ENCODE measurements at places on chromosomes 11 and 22. TPM values are rescaled to one million over a fixed set of nuclear protein-coding genes. Genes with fewer than 3 reads are reported as not detected.

- no peak for DNase-seq
Observed at GRCh38 chr11:4183410-4184057, 88.9 kb downstream of the RRM1 start.

DNA sequence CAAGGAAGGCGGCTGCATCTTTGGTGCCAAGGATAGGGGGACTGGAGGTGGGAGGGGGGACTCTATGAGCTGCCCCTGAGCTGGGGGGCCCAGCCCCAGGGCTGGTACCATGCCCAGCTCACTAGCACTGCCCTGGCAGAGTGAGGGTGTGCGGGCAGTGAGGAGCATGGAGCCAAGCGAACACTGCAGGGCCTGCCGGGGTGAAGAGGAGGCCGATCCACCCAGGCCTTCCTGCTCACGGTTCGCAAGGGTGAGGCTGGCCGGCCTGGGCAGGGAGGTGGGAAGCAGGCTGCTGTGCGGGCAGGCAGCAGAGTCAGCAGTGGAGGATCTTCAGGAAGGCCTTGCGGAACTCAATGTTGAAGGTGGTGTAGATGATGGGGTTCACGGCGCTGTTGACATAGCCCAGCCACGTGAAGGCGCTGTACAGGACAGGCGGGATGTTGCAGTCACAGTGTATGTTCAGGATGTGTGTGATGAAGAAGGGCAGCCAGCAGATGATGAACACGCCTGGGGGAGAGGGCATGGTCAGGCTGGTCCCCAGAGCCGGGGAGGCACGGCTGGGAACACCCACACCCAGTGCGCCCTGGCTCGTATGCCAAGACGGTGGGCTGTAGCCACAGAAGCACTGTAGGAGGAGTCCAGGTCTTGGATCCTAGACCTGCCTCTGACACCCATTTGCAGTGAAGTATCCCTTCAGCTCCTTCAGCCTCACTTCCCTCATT, 23.0 kb downstream of the ANKK1 start:
- no peak for DNase-seq

DNA sequence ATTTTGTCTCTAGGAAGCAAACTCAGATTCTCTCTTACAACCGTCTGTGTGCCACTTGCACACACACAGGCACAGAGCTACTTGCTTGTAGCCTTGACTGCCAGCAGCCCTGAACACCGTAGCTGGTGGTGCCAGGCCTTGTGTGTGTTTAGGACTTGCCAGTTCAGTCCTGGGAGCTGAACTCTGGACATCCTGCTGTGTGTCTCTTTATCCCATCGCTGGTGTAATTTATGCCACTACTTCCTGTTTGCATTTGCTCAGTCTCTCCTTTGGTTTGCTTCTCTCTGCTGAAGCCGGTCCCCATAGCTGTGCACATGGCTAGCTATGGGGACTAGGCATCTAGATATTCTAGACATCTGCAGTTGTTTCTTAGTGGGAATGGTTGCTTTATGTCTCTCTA, 24.0 kb downstream of the MARK2 start:
- no peak for DNase-seq

The ELMOD1 gene
- 0.36 TPM for total RNA-seq

DNA sequence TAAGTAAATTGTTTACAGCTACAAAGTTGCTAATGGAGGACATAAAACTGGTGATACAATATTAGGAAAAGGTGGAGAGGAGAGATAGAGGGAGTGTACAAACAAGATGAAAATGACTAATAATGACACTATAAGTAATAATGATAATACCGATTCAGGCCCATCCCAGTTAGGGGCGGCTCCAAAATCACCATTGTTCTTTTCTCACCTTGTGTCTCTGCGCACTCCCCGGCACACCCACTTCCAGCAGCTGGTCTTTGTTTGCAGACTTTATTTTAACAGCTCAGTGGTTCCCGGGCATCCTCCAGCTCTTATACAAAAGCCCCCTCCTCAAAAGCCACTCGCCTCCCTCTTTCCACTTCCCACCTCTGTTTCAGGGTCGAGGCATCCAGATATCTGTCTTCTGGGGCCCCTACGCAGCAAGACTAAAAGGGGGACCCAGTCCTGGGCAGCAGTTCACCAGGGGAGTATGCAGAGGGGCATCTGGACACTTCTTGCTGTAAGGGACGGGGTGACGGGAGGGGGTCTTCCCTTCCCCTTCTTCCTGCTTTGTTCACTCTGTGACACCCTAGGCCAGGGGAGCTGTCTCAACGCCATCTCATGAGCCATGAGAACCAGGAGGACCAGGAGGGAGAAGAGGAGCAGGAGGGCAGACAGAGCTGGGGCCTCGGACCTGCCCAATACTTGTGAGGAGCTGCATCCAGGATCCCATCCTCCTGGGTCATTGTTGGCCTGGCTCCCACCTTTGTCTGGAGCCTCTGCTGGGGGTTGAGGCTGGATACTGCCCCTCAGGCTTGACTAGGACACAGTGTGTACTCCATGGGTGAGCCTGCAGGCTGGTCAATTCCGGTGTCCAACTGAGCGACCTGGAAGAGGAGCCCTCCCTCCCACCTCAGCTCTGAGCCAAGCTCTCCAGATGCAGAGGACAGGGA, 2.7 kb downstream of the APOL2 start:
- no peak for DNase-seq

The PLEKHA7 gene
- 96.6 TPM for total RNA-seq

The LMO2 gene
- 28.3 TPM for total RNA-seq

GRCh38 chr11:112290493-112290850, 29.8 kb upstream of the PLET1 start:
- DNase-seq, result no peak

DNA sequence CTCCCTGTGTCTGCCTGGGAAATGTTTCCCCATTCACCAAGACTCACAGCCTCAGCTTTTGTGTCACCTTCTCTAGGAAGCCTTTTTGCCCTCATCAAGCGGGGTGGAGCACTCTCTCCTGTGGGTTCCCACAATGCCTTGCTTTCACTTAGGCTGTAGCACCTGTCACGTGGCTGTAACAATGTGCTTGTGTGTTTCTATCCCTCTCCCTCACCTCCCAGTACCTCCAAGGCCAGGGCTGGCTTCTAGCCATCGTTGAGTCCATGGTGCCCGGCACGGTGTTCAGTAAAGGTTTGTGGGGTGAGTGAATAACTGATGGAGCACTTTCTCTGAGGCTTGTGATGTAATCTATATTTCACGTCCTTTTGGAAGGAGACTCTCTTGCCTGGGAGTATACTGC, 153.2 kb downstream of the TTC17 start:
- no peak for DNase-seq

Measured in sciatic nerve (tissue), 2 donors.